ENCODE measurements at places on chromosomes 6 and 20.

DNA sequence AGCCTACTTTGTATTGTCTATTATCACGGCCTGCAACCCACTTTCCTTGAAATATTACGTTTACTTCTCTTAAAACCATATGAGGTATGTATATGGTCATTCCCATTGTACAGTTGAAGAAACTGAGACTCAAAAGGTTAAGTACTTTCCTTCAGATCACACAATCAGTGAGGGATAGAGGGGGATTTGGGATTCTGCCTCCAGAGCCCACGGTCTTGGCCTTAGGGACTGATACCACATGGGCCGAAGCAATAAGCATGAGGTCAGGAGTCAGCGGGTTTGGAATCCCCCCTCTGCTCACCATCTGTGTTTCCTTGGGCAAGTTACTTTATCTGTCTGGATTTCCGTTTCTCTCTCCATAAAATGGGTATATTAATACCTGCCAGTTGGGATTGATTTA is 19.4 kb upstream of the EPB41L1 start:
- no peak for DNase-seq

DNA sequence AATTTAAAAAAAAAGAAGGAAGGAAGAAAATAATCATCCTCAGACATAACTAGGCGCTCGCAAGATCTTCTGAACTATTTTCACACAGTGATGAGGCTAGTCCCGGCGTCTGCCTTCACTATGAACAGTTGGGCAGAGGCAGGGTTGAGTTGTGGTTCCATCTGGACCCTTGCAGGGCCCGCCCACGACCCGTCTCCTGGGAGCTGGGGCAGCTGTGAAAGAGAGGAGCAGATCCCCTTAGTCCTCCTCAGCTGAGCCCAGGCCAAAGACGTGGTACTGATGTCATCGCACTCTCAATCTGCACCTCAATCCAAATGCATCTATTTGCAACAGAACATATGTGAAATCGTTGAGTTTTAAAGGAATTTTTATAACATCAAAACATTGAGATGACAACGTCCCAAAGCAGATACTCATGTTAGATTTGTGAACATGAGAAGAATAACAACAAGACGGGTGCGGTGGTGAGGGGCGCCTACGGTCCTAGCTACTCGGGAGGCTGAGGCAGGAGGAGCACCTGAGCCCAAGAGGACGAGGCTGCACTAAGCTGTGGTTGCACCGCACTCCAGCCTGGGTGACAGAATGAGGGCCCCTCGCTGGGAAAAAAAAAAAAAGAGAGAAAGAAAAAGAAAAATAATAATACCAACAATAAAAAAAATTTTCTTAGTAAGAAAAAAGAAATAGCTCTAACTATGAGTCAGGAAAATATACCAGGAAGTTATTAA is 15.3 kb downstream of the TCFL5 start:
- no peak for DNase-seq

GRCh38 chr6:27505209-27506027 is 32.5 kb upstream of the ZNF184 start:
- DNase-seq = peak; percentile 74

GRCh38 chr20:57397693-57398108 is 6.5 kb downstream of the RBM38 start:
- DNase-seq = no peak

DNA sequence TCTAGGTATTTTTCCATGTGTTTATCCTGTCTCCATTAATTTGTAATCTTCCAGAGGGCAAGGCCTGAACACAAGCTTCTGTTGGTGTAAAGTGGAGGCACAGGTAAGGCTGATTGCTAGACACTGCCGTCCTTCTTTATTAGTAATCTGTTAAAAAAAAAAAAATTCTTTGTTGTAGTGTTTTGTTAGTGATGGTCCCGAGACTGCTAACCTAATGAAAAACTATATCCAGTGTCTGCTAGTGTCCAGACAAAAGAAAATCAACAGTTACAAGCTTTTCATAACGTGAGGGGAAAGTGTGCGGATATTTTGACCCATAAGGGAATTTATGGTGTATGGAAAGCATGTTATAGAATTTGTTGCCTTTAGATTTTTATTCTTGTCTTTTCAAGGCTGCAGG is 4.2 kb upstream of the HIVEP1 start:
- DNase-seq = no peak

DNA sequence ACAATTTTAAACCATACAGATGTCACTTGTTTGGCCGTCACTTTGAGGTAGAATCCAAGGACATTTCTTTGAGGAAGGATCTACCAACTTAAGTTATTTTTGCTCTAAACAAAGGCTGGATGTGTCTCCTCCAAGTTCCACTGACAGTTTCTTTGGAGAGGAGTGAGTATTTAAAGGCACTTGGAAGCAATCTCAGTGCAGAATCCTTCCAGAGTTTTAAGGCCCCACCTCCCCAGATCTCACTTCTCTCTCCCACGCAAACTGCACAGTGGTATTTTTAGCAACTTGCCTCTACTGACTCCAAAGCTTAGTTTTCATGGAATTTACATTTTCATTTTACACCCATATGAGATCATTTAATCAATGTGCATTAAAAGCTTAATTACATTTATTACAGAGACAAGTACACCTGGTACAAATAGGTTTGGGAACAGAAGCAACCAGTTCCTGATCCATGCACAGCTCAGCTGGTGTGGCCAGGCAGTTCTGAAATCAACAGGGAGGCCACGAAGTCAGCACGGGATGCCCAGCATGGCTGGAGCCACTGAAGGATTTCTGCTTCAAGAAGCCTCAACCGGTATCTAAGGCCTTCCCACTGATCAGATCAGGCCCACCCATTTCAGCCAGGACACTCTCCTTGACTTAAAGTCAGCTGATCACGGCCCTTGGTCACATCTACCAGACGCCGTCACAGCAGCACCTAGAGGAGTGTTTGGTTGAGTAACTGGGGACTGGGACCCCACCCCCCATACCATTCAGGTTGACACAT is 109.8 kb downstream of the SYCP2 start:
- no peak for DNase-seq

GRCh38 chr6:143183666-143184065 is 123.0 kb downstream of the AIG1 start:
- peak; percentile 71 for DNase-seq

DNA sequence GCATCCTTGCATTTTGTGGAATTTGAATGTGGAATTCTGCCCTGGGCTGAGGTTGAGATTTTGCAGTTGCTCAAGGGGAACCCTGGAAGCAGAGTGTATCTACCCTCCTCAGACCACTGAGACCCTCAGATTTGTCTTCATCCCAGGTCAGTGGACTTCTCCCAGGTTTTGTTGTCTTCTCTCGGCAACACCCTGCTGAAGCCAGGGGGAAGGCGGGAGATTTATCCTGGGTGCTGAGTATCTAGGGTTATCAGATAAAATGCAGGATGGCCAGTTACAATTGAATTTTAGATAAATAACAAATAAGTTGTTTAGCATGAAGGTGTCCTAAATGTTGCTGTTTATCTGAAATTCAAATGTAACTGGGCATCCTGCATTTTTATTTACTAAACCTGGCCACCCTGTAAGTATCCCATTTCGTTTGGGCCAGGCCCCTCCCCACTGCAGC is 43.0 kb downstream of the FGD2 start:
- DNase-seq = no peak

DNA sequence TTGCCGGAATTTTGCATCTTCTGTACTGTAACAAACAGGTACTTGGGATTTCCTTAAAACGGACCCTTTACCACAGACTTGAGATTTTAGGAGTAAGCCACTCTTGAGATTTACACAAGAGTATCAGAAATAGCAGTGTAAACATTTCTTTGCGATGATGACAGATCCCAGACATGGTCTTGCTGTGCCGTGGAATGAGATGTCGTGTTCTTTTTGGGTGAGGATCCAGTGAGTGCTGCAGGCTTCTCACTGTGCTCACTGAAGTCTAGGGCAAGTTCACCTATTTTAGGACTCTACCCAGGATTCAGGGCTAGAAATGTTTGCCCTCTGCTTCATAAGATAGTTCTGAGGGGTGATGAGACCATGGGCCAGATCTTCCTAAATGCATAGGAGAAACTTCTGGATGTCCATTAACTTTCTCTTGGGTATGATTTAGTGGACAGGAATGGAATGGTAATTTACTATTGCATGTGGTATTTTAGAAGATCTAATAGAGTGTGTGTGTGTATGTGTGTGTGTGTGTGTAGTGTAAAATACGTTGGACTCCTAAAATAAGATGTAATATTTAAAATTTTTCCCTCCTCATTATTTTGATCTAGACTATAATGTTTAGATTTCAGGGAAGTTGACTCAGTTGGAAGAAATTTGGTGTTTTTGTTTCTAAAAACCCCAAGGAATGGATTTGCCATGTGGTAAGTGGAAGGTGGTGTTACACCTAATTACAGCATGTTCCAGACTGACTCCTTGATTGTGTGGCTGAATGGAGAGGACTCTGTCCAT is 8.5 kb downstream of the LRRC1 start:
- DNase-seq = peak; percentile 53

DNA sequence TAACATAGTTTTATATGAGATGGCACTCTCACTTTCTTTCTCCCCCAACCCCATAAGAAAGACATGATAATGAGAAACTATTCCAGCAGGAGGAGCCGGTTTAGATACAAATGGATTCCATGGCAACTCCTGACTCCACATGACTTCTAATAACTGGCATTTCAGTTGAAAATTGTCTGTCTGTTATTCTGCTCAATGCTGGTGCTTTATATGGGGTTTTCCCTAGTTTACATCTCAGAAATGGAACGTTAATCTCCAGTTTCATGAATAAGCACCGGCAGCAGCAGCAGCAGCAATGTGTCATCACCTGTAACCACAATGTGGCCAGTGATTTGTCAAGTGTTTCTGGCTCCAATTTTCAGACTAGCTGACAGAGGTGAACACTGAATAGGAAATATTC is 8.0 kb upstream of the SIM1 start:
- DNase-seq = peak; percentile 87

DNA sequence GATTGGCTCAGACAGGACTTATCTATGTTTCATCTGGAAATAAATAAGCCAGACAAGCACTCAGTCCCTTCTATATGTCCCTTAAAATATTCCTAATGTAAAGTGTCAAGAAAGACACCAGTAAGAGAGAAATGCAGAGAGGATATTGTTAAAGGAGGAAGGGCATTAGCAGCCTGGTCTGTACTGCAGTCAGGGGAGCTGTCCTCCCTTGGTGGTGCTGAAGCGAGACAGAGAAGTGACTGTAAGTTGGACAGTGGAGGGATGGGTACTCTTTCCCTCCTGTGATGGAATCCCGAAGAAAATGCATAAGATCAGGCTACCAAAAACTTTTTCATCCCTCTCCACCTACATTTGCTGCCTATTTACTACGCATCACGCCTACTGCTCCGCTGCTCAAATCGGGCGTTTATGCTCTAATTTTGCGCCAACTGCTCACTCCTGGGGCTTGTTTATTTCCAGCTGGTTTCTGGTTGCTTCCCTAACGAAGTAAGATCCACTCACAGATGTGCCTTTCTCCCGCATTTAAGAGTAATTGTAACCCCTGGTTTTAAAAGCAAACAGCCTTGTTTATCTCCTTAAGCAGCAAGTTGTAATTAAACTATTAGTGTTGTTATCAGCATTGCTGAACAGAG is 35.2 kb downstream of the PHACTR1 start:
- DNase-seq = peak; percentile 67

DNA sequence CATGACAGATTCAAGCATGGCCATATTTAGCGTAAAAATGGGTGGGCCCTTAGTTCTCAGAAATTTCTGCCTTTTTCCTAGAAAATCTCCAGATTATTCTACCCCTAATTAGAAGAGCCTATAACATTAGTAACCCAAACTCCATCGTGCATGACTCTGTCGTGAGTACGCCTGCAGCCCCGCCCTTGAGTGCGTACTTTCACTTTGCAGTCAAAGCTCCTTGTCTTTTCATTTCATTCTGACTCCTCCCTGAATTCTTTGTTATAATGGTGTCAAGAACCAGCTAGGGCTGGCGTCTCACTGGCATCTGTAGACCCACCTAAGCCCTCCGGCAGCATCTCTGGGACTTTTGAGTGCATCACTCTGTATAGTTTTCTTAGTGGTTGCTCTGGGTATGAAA is 61.7 kb upstream of the NOX3 start:
- DNase-seq = no peak

DNA sequence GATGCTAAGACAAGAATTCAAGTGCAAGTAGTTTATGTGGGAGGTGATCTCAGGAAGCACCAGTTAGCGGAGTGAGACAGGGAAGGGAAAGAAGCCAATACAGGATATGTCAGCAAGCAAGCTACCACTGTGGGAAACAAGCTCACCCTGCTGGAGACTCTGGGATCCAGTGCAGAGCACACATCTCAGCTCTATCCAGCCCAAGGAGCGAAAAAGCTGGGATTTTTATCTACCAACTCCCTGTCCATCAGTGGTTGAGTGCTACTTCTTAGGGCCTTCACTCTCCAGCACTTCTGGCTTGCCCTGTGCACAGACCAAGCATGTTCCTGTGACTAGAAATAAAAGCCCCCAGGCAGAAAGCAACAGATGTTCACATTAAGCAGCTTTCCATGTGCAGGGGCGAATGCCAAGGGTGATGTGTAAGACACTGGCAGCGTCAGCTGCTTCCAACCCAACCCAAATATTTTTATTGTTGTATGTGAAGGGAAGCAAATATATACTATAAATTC is 10.8 kb upstream of the RNF24 start:
- DNase-seq = peak; percentile 66
